ENCODE measurements at places on chromosomes 11 and 22.

GRCh38 chr11:66570079-66570849, 1.9 kb upstream of the CTSF start:
- H3K36me3 ChIP-seq: peaks cover 21% of the 10 kb centered on the region
- no peak overlapping the region for H3K4me3 ChIP-seq
- peaks cover 28% of the 10 kb centered on the region for H3K27me3 ChIP-seq
- H3K4me1 ChIP-seq: peaks cover 21% of the 10 kb centered on the region
- H3K27ac ChIP-seq: peak overlapping the region; percentile 94

GRCh38 chr11:832529-833113, at the start of gene CD151:
TSS of gene CD151 (plus strand) at chr11:832952. CDS start at chr11:836070, 3,118 bp downstream.
- DNase-seq: peak; percentile 70
- H3K36me3 ChIP-seq: no peaks in the 10 kb centered on the region
- peaks cover 31% of the 10 kb centered on the region for H3K27me3 ChIP-seq
- H3K4me3 ChIP-seq: peak within 1 kb of the TSS; percentile 73

- H3K27me3 ChIP-seq: no peaks in the 10 kb centered on the region
- H3K36me3 ChIP-seq: peaks cover 41% of the 10 kb centered on the region
- H3K4me1 ChIP-seq: peaks cover 27% of the 10 kb centered on the region
- peak overlapping the region; percentile 93 for H3K27ac ChIP-seq
- no peak for DNase-seq
- no peak overlapping the region for H3K4me3 ChIP-seq
Measured at GRCh38 chr11:44191322-44192016, 96.0 kb downstream of the EXT2 start.

GRCh38 chr11:7569044-7569443, 55.2 kb downstream of the PPFIBP2 start:
- H3K4me3 ChIP-seq: no peak overlapping the region
- no peak overlapping the region for H3K27ac ChIP-seq
- H3K27me3 ChIP-seq: no peaks in the 10 kb centered on the region

- peaks cover 2% of the 10 kb centered on the region for H3K36me3 ChIP-seq
- no peaks in the 10 kb centered on the region for H3K4me1 ChIP-seq
- no peaks in the 10 kb centered on the region for H3K27me3 ChIP-seq
Measured at GRCh38 chr11:46686886-46687795, 13.3 kb downstream of the ARHGAP1 start.

DNA sequence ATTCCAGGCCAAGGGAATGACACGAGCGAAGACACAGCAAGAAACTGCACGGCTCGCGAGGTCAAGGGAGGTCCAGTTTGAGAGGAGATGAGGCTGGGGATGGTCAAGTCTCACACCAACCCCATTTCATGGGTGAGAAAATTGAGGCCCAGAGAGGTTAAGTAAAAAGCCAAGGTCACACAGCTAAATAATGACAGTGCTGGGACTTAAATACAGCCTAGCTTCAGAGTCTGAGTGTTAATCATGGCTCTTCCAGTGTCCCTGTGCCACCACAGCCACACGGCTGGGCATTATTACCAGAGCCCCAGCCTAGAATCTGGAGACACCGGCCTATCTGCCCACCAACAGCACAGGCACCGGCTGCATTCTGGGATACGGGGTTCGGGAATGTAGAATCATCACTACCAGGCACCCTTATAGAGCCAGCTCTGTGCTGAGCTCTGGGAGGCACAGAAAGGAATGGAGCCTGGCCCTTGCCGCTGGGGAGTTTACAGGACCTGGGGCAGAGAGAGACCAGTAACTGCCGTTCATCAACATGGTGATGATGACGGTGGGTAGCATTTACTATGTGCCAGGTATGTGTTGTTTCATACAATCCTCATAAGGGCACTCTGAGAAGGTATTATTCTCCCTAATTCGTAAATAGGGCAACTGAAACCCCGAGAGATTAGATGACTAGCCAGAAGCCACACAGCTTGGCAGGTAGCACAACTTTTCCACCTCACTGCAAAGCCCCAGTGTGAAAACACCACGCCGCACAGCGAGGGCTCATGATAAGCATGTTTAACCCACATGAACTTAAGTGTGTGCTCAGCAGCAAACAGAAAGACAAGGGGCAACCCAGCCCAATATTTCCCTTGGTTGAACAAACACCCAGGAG, 51.8 kb downstream of the CD6 start:
- H3K27ac ChIP-seq: no peak overlapping the region
- H3K4me1 ChIP-seq: peaks cover 33% of the 10 kb centered on the region
- H3K4me3 ChIP-seq: no peak overlapping the region
- no peak for DNase-seq
- no peaks in the 10 kb centered on the region for H3K36me3 ChIP-seq
- H3K27me3 ChIP-seq: peaks cover 28% of the 10 kb centered on the region

DNA sequence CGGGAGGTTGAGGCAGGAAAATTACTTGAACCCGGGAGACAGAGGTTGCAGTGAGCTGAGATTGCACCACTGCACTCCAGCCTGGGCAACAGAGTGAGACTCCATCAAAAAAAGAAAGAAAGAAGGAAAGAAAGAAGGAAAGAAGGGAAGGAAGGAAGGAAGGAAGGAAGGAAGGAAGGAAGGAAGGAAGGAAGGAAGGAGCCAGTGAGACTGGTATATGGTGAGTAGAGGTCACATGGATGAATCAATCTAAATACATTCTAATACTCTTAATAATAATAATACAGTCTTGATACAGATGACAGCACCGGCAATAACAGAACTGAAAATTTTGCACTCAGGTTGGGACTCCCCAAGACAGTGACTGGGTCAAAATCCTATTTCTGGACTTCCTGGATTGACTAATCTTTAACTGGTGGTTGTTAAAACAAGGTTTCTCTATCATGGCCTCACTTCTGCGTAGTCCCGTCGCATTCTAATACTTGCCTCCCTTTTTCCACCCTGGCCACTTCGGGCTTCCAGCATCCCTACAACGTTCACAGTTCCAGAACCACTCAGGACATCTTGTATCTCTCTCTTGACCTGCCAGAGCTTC, 53.5 kb upstream of the EIF3M start:
- no peaks in the 10 kb centered on the region for H3K36me3 ChIP-seq
- H3K27ac ChIP-seq: no peak overlapping the region
- no peak overlapping the region for H3K4me3 ChIP-seq
- H3K4me1 ChIP-seq: no peaks in the 10 kb centered on the region
- H3K27me3 ChIP-seq: no peaks in the 10 kb centered on the region
- DNase-seq: no peak
